Daoy (cell line): ENCODE measurements at places on chromosomes 3 and 15. TPM values are rescaled to one million over a fixed set of nuclear protein-coding genes. Genes with fewer than 3 reads are reported as not detected.

- no peak for DNase-seq
Observed at GRCh38 chr3:42846685-42847522, 28.8 kb downstream of the CYP8B1 start.

DNA sequence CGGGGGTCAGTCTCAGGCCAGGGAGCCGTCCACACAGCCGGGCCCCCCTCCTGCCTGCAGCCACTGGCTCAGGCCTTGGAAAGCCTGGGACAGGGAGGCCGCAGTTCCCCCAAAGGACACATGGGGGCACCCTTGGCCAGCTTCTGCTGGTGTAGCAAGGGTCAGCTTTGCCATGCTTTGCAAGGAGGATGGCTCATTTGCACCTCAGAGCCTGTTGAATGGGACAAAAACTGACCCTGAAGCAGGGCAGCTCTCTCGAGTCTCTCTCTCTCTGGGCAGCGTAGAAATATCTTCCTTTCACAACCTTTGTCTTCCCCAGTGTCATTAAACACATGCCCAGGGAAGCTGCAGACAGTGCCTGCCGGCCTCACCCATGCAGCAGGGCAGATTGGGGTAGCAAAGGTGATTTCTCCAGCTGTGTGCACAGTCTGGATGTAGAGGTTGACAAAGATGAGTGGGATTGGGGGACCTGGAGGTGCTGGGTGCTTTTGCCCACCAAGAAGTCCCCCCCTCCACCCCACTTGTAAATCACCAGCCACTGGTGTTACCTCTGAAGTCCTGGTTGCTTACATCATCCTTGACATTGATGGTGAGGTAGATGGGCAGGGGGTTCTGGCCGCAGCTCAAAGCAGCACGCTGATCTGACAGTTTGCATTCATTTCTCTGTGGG lies 17.4 kb upstream of the EHD4 start:
- peak; percentile 79 for DNase-seq

GRCh38 chr3:71183549-71183948 lies 400.0 kb downstream of the FOXP1 start:
- DNase-seq: no peak

IL17RB gene
- total RNA-seq: 1.9 and 3.1 TPM in 2 replicates

C3orf20 gene
- not detected in 2 replicates for total RNA-seq

IGSF11 gene
- total RNA-seq: 0.06 and 0.11 TPM in 2 replicates
